A549 treated with ZK216348 at 1 μM for 4 hours (cell line): ENCODE measurements at places on chromosomes 1 and 21. TPM values are rescaled to one million over a fixed set of nuclear protein-coding genes. Genes with fewer than 3 reads are reported as not detected.

The KANK4 gene
- 0.21 to 0.59 TPM (median 0.44 TPM) in 5 replicates for total RNA-seq

The KIAA0040 gene
- total RNA-seq = 0.56 to 0.92 TPM (median 0.74 TPM) in 5 replicates

The LYPD8 gene
- 0.19 to 0.45 TPM (median 0.21 TPM) in 3 of 5 replicates, not detected in the others for total RNA-seq

The TRIM67 gene
- total RNA-seq = 0.11 to 0.22 TPM (median 0.18 TPM) in 5 replicates

The ACBD3 gene
- total RNA-seq = 16.3 to 30.1 TPM (median 27.0 TPM) in 5 replicates

The KRTAP12-2 gene
- not detected in 5 replicates for total RNA-seq
